ENCODE measurements at places on chromosomes 5 and 9.

GRCh38 chr5:111043712-111044506 is 27.6 kb upstream of the TSLP start:
- DNase-seq: no peak

DNA sequence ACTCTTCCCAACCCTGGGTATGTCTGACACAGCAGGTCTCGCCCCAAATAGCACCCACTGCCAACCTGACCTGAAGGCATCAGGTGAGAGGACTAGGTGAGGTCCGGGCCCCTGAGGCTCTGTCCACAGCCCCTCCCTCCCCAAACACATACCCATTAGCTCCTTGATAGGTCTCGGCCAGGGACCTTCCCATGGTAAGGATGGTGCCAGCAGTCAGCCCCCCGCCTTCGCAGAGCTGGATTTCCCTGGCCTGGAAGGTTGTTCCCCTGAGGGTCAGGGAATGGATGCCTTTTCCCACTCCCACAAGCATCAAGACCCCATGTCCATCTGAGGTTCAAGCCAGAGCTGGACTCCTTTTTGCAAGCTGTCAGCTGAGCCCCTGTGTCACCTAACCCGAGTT is 2.7 kb downstream of the ENHO start:
- no peak for DNase-seq

DNA sequence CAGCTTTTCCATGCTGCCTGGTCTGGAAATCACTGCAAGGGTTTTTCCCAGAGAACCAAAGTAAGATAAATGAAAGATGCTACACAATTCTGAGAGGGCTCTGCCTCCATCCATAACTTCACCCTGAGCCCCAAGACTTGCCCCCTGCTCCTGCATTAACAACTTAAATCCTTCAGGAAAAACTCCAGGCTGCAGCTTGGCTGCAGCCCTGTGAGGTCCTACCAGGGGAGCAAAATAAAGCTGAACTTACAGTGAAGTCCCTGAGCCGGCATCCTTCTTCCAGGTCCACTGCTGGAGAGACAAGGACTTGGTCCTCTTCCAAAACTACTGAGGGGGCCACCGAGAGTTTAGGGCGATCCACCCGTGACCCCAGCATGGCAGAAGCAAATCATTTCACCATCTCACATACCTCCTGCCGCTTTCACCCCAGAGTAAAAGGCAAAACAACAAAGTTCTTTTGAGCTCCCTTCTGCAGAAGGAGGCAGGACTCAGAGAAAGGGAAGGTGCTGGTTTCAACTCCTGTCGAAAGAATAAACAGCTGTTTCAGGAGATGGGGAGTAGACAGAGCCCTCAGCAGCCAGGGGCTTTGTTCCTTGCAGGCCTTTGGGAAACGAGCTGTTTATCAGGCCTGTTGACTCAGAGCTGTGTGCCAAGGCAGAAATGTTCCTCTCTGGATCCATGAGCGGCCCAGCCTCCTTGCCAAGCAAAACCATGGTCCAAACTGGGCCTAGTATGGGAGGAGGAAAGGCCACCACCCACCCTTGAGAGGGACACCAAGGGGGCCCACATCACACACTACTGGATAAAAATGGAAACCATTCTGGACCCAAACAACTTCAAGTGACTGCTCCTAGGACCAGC is 20.6 kb downstream of the GGTA1 start:
- no peak for DNase-seq

GRCh38 chr5:113108485-113108884 is 131.9 kb downstream of the DCP2 start:
- no peak for DNase-seq

DNA sequence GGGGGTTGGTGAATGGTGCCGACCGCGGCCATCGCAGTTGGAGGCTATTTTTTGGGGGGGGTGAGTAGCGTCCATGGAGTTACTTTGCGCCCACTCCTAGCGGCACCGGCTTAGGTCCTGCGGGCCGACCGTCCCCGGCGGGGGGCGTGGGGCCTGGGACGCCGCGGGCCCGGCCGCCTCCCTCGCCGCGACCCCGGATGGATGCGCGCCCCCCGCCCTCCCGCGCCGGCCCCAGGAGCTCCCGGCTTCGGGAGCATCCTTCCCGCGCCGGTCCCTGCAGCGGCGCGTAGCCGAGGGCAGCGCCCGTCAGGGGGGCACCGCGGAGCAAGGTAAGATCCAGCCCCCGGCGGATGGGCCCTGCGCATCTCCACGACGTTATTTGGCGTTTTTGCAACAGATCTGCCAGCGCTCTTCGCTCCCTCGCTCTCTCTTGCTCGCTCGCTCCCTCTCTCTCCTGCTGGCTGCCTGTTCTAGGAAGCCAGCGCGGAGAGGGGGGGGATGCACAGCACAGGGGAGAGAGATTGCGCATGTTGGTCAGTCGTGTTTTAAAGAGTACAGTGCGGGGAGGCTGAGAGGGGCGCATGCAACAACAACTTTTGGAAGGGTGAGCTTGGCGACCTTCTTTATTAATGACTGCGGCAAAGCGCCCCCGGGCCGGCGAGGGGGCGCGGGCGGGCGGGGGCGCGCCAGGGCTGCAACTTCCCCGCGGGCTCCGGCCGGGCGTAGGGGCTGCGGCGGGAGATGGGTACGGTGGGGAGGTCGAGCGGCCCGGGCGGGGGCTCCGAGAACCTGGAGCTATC is 413 bp downstream of the JADE2 start:
- DNase-seq: peak; percentile 71

GRCh38 chr9:90054810-90055209 is 450.0 kb downstream of the GADD45G start:
- no peak for DNase-seq

DNA sequence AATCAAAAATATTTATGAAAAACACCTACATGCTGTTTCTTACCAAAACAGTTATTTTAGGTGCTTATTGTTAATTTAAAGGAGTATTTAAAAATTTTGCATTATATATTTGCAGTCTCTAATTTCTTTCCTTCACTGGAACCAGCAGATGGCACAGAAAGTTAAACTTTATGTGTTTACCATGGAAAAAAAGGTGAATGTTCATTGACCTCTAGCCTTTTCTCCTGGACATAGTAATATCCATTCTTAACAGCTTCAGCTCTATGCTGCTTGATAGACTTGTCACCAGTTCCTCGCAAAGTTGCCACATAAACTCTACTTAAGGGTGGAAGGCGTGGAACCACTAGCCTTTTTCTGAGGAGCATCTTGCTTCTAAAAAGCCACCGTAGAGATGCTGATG is 38.7 kb upstream of the NUDT12 start:
- no peak for DNase-seq

GRCh38 chr5:135864503-135865435 is 30.3 kb downstream of the SLC25A48 start:
- DNase-seq: no peak

- DNase-seq: no peak
These were observed 21.3 kb upstream of the GLRX start for GRCh38 chr5:95843733-95844223.

- DNase-seq: no peak
These were observed 75.4 kb upstream of the LRRTM2 start for GRCh38 chr5:138950421-138951031.

GRCh38 chr5:142655339-142656267 is 30.3 kb downstream of the FGF1 start:
- peak; percentile 52 for DNase-seq

- no peak for DNase-seq
These were observed 121.7 kb downstream of the KCNIP1 start for GRCh38 chr5:170625221-170626165.

DNA sequence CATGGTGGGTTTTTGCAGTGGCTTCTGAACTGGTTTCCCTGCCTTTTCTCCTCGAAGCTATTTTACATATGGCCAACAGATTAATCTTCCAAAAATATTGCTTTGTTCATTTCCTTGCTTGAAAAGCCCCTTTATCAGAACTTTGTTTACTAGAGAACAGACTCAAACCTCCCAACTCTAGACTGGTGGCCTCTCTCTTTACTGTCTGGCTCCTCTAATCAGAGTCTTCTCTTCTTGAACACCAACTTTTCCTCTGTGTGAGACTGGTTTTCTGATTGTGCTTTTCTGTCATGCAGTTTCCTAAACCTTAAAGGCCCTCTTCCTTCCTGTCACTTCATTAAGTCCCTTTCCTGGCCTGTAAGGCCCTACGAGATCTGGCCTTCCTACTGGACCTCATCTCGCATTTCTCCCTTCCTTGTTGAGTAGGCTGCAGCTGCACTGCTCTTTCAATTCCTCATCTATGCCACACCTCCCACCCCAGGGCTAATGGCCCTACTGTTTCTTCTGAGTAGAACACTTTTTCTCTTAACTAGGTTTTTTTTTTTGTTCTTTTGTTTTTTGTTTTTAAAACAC is 5.7 kb downstream of the C9orf43 start:
- DNase-seq: no peak

DNA sequence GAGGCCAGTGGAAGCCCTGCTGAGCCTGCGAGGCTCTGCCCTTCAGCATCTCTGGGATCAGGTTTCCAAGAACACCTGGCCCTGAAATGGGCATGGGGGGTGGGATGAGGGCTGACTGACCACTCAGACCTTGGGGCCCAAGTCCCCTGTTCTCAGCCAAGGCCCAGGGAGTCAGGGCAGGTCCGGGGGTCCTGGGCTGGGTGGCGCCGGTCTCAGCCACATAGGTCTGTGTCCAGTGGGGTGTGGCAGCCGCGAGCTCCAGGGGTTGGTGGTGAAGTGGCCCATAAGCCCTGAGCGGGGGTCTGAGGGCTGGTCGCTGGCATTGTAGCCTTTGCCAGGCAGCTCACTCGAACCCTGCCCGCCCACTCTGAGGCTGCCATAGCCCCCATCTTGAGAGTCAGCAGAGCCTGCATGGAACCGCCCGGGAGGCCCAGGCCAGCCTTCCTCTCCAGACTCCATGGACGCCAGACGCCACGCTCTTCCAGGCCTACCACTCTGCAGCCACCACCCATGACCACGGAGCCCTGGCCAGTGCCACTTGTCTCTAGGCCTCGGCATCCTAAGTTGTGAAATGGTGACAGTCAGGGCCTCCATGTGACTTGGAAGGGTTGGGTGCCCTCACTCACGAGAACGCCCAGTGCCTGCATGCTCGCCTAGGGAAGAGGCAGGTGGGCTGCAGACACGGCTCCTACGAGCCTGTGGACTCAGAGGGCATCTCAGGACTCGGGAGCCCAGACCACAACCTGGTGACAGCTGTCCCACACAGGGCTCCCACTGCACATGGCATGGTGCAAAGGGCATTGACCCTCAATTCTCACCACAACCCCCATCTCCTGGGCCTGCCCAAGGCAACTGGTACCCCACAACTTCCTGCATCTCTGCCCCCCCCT is 6.7 kb upstream of the DBH start:
- no peak for DNase-seq

- no peak for DNase-seq
These were observed 15.3 kb upstream of the KIF12 start for GRCh38 chr9:114114364-114114763.

GRCh38 chr9:78064075-78064474 is 32.5 kb upstream of the GNAQ start:
- DNase-seq: no peak
